Foreskin keratinocyte (primary cell): ENCODE measurements at places on chromosomes 13 and 19. TPM values are rescaled to one million over a fixed set of nuclear protein-coding genes. Genes with fewer than 3 reads are reported as not detected.

DNA sequence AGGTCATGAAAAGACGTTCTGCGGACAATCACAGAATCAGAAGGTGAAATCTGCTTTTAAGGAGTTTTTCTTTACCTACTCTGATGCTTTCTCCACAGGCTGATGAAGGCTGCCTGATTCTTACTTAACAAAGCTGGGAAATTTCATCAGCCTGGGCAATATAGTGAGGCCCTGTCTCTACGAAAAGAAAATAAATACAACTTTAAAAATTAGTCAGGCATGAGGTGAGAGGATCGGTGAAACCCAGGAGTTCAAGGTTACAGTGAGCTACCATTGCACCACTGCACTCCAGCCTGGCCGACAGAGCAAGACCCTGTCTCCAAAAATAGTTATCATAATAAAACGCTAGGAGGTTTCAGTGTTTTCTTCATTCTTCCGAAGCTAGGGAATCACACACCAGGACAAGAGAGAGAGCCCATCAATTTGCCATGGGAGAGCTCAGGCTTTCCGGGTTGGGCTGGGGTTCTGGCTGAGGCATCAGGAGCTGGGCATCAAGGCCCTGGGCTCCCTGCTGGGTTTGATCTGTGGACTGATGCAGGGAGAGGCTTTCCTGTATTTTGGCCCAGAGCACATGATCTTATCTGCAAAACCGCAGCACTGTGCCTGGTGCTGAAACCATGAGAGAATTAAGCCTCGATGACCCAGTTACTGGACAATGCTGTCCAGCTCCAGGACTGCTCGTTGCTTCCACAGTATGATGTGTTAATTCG is 25.1 kb upstream of the CEBPG start:
- DNase-seq, result no peak

GRCh38 chr13:89900104-89900765 is 1447.3 kb upstream of the MIR17HG start:
- peak; percentile 68 for DNase-seq

DNA sequence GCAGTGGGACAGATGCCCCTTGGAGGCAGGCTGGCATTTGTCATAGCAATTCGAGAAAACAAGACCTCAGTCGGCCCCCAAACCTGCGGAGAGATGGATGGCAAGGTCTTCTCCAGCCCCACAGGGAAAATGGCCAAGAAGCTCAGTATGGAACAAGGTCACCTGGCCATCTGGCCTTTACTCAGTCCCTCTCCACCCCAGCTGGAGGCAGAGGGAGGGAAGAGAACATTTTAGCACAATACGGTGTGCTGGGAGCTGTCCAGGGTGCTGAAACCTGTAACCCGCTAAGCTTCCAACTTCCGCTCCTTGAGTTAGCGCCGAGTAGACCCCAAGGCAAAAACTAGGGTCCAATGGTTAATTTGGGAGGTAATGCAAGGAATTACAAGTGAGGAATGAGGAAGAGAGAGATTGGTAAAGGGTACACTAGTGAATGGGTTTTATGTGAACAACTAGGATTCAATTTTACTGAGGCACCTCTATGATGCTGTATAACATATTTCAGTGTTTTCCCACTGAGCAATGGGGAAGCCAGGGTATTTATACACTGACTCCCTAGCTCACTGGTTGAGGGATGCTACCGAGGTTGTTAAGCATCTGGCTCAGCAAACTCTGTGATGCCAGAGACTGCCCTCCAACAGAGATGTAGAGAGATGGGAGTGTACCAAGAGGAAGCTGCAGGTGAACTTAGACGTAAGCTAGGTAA is 64.3 kb downstream of the CACNA1A start:
- no peak for DNase-seq

GRCh38 chr19:15126131-15126910 is 19.1 kb downstream of the SYDE1 start:
- DNase-seq, result no peak

Gene ARGLU1
- 25.3 and 31.0 TPM in 2 replicates for polyA plus RNA-seq
